ENCODE measurements at places on chromosomes 2 and 18. TPM values are rescaled to one million over a fixed set of nuclear protein-coding genes. Genes with fewer than 3 reads are reported as not detected.
A peak's percentile ranks its signal among the peaks of the same experiment; 100 is the strongest.

HOXD3 gene
- total RNA-seq: not detected

DRC1 gene
- total RNA-seq: not detected

ABCB11 gene
- not detected for total RNA-seq

MC2R gene
- total RNA-seq: not detected

BOLA3 gene
- total RNA-seq: 92.5 TPM

LRP2 gene
- total RNA-seq: not detected

ZNF804A gene
- total RNA-seq: 0.12 TPM

DNA sequence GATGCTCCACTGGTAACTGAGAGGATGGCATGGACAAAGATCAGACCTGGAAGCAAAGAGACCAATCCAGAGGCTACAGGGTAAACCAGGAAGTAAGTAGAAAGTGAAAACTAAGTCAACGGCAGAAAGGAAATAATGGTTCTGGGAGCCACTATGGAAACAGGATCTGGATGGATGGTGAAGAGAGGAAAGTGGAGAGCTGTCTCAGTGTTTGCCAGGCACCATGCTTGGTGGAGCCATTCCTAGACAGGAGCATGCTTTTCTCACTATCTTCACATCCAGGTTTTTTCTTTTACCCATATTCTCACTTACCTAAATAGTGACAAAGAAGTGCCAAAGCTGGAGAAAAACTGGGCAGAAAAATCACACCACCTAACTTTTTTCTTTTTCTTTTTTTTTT, 22.2 kb downstream of the ZNF521 start:
- H3K27me3 ChIP-seq: peaks cover 6% of the 10 kb centered on the region
- no peak overlapping the region for H3K4me3 ChIP-seq
- no peaks in the 10 kb centered on the region for H3K36me3 ChIP-seq
- no peak for DNase-seq

GRCh38 chr2:78024996-78025395, 502.8 kb upstream of the LRRTM4 start:
- no peaks in the 10 kb centered on the region for H3K4me1 ChIP-seq
- H3K27me3 ChIP-seq: no peaks in the 10 kb centered on the region
- H3K4me3 ChIP-seq: no peak overlapping the region
- no peak for DNase-seq

GRCh38 chr2:233088972-233089345, 28.8 kb downstream of the INPP5D start:
- H3K4me3 ChIP-seq: no peak overlapping the region
- no peak overlapping the region for H3K27ac ChIP-seq
- peaks cover 6% of the 10 kb centered on the region for H3K4me1 ChIP-seq
- H3K36me3 ChIP-seq: no peaks in the 10 kb centered on the region
- peaks cover 47% of the 10 kb centered on the region for H3K27me3 ChIP-seq

- H3K36me3 ChIP-seq: peaks cover 37% of the 10 kb centered on the region
- peaks cover 1% of the 10 kb centered on the region for H3K27me3 ChIP-seq
- H3K4me3 ChIP-seq: no peak overlapping the region
- no peak for DNase-seq
- peaks cover 23% of the 10 kb centered on the region for H3K4me1 ChIP-seq
Observed at GRCh38 chr2:28155627-28156026, 237.0 kb upstream of the FOSL2 start.

DNA sequence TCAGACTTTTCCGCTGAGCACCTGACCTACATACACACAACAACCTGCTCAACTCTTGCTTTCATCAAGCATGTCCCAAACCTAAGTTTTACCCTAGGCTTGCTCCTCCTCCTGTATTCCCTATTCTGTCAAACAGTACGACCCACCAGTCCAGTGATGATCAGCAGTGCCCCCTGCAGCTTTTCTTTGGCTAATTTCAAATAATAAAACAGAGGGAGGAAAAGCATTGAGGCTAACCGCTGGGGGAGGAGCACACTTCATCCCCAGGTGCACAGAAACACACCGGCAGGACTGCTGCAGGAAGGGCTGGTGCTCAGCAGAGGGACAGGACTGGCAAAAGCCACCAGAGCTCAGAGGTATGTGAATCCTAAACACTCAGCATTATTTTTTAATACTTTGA, 21.2 kb downstream of the E2F6 start:
- no peak overlapping the region for H3K4me3 ChIP-seq
- peaks cover 32% of the 10 kb centered on the region for H3K36me3 ChIP-seq
- H3K4me1 ChIP-seq: no peaks in the 10 kb centered on the region
- DNase-seq: no peak

DNA sequence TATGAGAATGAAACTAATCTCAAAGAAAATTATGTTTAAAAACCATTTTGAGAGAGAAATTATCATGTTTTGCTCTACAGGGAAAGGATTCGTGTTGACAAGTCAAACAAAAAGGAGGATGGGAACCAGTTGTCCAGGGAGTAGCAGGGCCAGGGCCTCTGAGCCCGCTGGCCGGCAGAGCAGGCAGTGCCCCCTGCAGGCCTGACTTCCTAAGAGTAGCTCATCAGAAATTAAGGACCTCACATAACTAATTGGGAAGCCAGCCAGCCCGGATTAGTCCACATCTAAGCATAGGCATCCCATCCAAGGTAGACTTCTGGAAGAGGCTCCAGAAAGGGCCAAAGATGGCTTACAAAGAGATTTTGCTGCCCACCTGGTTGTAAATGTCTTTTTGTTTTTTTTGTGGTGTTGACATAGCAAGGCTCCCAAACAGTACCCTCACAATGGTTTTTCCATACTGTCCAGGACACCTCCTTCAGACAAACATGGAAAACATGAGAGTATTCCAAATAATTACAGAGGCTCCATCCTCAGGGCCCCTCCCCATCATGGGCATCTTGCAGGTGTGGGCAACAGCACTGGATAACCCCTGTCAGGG, 241.2 kb upstream of the TANK start:
- no peak overlapping the region for H3K4me3 ChIP-seq
- H3K36me3 ChIP-seq: peaks cover 9% of the 10 kb centered on the region
- no peak overlapping the region for H3K27ac ChIP-seq
- DNase-seq: peak; percentile 17

GRCh38 chr18:73563901-73564472, 583.6 kb downstream of the FBXO15 start:
- no peaks in the 10 kb centered on the region for H3K27me3 ChIP-seq
- DNase-seq: peak; percentile 90
- H3K36me3 ChIP-seq: peaks cover 21% of the 10 kb centered on the region
- peak overlapping the region; percentile 41 for H3K4me3 ChIP-seq
- H3K4me1 ChIP-seq: peaks cover 40% of the 10 kb centered on the region

GRCh38 chr2:183088061-183088460, 9.5 kb downstream of the DUSP19 start:
- H3K4me1 ChIP-seq: peaks cover 5% of the 10 kb centered on the region
- no peak overlapping the region for H3K27ac ChIP-seq
- H3K4me3 ChIP-seq: no peak overlapping the region

- peak; percentile 55 for DNase-seq
- no peaks in the 10 kb centered on the region for H3K27me3 ChIP-seq
- no peak overlapping the region for H3K4me3 ChIP-seq
- H3K36me3 ChIP-seq: peaks cover 42% of the 10 kb centered on the region
- H3K27ac ChIP-seq: peak overlapping the region; percentile 59
Observed at GRCh38 chr2:38740851-38741731, 10.1 kb downstream of the SRSF7 start.

- no peak for DNase-seq
- no peaks in the 10 kb centered on the region for H3K27me3 ChIP-seq
- no peak overlapping the region for H3K4me3 ChIP-seq
- no peaks in the 10 kb centered on the region for H3K4me1 ChIP-seq
Observed at GRCh38 chr2:154226931-154227330, 355.2 kb downstream of the GALNT13 start.

DNA sequence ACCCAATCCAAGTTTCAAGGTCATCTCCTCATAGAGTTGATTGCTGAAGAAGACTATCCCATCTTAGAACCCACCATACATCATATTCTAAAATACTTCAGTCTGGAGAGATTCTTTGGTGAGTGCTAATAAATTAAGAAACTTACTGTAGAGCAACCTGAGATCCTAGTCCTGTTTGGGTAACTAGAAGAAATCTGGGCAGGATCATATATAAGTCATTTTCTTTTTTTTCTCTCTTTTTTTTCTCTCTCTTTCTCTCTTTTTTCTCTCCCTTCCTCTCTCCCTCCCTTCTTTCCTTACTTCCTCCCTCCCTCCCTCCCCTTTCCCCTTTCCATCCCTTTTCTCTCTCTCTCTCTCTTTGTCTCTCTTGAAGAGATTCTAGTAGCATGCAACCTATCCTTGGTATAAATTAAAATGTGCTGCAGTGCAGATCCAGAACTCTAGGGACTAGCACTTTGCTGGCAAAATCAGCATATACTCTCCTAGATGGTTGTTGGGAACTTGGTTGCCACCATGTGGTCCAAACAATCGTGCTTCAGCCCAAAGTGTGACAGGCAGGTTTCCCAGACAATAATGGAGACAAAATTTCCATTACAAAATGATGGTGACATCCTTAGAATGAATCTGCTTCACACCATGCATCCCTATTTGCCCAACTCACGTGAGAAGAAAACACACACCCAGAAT, 399.4 kb upstream of the CELF4 start:
- H3K36me3 ChIP-seq: no peaks in the 10 kb centered on the region
- no peak overlapping the region for H3K27ac ChIP-seq
- H3K4me3 ChIP-seq: no peak overlapping the region
- no peaks in the 10 kb centered on the region for H3K27me3 ChIP-seq
- DNase-seq: no peak

DNA sequence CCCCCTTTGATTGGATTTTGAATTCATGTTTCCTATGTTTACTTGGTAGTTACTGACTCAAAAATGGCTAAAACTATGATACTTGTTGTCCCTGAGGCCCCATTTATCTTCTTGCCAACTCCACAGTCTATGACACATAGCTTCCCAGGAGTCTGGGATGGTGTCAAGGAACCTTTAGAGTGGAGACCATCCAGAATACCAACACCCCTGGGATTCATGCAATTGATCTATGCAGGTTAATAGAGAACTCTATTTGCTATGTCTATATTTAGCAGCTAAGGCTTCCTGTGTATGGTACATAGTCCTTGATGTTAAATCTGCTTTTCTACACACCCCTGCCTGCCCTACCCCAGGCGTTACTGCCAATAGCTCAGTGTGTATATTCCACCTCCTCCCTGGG, 218.5 kb upstream of the HDAC4 start:
- no peak overlapping the region for H3K4me3 ChIP-seq
- H3K27me3 ChIP-seq: peaks cover 2% of the 10 kb centered on the region
- no peaks in the 10 kb centered on the region for H3K4me1 ChIP-seq
- no peak overlapping the region for H3K27ac ChIP-seq

- no peaks in the 10 kb centered on the region for H3K27me3 ChIP-seq
- peaks cover 3% of the 10 kb centered on the region for H3K4me1 ChIP-seq
- no peak for DNase-seq
- H3K27ac ChIP-seq: no peak overlapping the region
Observed at GRCh38 chr2:19942199-19942598, 40.4 kb upstream of the TTC32 start.

DNA sequence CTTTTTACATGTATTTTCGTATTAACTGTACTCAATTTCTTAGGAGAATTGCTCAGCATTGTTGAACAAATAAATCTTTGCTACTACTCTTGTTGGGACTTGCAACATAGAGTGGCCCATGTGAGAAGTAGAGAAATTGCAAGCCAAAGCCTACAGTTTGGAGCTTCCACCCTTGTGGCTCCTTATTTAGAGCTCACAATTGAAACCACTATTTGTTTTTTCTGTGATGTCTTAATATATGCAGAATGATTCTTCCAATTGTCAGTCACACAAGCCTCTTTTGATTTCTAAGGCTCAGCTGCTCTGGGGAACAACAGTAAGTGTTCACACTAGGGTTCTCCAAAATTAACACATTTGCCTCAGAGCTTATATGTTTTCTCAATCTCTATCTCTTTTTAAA, 60.2 kb upstream of the GALNT13 start:
- H3K27ac ChIP-seq: no peak overlapping the region
- H3K27me3 ChIP-seq: no peaks in the 10 kb centered on the region
- DNase-seq: no peak
- no peaks in the 10 kb centered on the region for H3K4me1 ChIP-seq
- no peaks in the 10 kb centered on the region for H3K36me3 ChIP-seq

- H3K27ac ChIP-seq: peak within 1 kb of the TSS; percentile 46
- no peaks in the 10 kb centered on the region for H3K36me3 ChIP-seq
- H3K27me3 ChIP-seq: no peaks in the 10 kb centered on the region
- peak within 1 kb of the TSS; percentile 64 for H3K4me3 ChIP-seq
Observed at GRCh38 chr2:231124838-231125568, at the start of gene HTR2B. HTR2B (minus strand) TSS chr2:231125042; CDS start chr2:231123764, 1,278 bp downstream.

DNA sequence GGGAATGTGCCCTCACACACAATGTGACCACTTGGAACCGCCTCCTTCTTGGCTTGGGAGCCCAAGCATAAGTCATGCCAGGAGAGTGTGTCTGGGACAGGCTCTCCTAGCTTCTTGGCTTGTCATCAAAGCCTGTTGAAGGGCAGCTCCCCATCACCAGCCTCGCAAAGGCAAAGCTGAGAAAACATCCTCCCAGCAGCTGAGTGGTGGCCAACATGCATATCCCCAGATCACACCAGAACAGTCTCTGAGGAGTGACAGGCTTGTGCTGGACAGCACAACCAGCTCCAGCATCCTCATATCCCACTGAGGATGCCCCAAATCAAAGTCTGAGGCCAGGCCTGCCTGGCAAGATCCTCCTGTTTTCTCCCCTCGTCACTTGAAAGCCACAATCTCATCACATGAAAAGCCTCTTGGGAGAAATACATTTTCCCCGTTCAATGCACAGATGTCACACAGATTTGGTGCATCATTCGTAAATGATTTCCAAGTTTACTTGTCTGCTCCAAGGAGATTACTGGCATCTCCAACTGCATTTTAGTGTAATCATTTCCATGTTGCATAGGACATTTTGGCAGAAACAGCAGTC, 269.3 kb downstream of the TTC32 start:
- no peak overlapping the region for H3K27ac ChIP-seq
- peaks cover 26% of the 10 kb centered on the region for H3K27me3 ChIP-seq
- H3K4me3 ChIP-seq: no peak overlapping the region
- no peak for DNase-seq

- no peak for DNase-seq
- peaks cover 13% of the 10 kb centered on the region for H3K4me1 ChIP-seq
- no peak overlapping the region for H3K27ac ChIP-seq
Observed at GRCh38 chr2:24214880-24215279, 40.0 kb downstream of the FAM228A start.

DNA sequence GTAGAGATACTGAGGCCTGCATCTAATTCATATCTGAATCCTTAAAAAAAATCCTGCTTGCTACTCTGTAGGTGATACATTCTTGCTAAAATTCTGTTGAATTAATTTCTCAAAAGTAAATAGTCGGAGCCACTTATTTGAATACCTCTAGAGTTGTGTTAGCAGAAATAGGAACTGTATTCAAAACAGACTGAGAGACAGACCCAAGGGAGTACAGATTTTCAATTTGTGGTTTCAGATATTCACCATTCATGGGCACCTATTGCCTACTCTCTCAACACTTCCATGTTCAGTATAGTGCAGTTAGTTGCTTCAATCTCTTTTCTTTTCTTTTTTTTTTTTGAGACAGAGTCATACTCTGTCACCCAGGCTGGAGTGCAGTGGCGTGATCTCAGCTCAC, 46.6 kb upstream of the CTLA4 start:
- H3K4me3 ChIP-seq: no peak overlapping the region
- no peak for DNase-seq
- no peak overlapping the region for H3K27ac ChIP-seq
- H3K4me1 ChIP-seq: peaks cover 6% of the 10 kb centered on the region
- no peaks in the 10 kb centered on the region for H3K36me3 ChIP-seq

GRCh38 chr2:240205348-240205747, 64.9 kb upstream of the OTOS start:
- DNase-seq: peak; percentile 76
- no peak overlapping the region for H3K4me3 ChIP-seq
- H3K4me1 ChIP-seq: peaks cover 16% of the 10 kb centered on the region
- peaks cover 10% of the 10 kb centered on the region for H3K36me3 ChIP-seq
- peaks cover 23% of the 10 kb centered on the region for H3K27me3 ChIP-seq

GRCh38 chr18:26875040-26875654, 9.6 kb upstream of the AQP4 start:
- no peak overlapping the region for H3K4me3 ChIP-seq
- peaks cover 3% of the 10 kb centered on the region for H3K27me3 ChIP-seq
- H3K4me1 ChIP-seq: no peaks in the 10 kb centered on the region
- no peak overlapping the region for H3K27ac ChIP-seq
